ENCODE measurements at places on chromosomes 2 and 18.

GRCh38 chr18:31241900-31242409 is 76.0 kb upstream of the DSG1 start:
- no peak for DNase-seq

DNA sequence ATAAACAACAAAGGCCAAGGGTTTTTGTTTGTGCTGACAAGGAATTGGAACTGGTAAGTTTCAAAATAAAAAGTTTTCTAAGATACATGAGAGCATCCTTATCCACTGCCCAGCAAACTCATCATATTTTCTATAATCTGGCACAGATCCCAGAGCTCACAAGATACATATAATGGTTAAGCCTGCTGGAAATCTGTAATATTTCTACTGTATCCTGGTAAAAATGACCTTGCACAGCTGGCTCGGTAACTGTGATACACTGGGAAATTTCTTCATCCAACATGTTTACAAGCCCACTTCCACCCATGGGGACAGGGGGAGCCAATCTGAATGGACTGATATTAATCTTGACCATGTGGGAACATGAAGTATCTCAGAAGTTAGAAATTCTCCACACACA is 425.4 kb upstream of the MMADHC start:
- no peak for DNase-seq

DNA sequence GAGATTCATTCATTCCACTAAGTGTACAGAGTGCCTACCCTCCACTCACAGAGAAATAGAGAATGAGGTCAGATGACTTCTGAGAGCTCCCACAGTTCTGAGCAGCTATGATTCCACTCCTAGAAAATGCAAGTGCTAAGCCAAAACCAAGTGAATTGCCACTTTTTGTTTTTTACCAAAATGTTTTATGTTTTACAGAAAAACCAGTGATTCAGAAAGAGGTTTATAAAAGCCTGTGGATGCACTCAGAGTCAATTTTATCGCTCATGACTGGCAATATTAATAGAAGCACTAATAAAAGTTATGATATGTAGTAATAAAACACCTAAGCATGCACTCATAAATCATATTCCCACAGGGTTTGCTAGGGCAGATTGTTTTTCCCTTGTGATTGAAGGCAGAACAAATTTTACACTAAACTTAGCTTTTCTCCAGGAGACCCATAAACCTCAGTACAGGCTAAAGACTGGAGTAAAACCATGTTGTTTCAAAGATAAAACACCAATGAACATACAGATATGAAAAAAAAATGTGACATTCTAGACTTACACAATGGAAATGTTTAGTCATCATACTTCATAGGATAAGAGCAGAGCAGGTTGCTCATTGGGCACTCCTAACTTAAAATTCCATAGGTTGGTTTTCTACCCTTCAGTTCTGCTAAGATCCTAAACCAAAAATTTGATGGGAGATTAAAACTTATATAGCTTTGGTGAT is 67.5 kb downstream of the PDK1 start:
- no peak for DNase-seq

- DNase-seq: no peak
Observed at GRCh38 chr2:195594248-195594647, 62.8 kb upstream of the SLC39A10 start.

DNA sequence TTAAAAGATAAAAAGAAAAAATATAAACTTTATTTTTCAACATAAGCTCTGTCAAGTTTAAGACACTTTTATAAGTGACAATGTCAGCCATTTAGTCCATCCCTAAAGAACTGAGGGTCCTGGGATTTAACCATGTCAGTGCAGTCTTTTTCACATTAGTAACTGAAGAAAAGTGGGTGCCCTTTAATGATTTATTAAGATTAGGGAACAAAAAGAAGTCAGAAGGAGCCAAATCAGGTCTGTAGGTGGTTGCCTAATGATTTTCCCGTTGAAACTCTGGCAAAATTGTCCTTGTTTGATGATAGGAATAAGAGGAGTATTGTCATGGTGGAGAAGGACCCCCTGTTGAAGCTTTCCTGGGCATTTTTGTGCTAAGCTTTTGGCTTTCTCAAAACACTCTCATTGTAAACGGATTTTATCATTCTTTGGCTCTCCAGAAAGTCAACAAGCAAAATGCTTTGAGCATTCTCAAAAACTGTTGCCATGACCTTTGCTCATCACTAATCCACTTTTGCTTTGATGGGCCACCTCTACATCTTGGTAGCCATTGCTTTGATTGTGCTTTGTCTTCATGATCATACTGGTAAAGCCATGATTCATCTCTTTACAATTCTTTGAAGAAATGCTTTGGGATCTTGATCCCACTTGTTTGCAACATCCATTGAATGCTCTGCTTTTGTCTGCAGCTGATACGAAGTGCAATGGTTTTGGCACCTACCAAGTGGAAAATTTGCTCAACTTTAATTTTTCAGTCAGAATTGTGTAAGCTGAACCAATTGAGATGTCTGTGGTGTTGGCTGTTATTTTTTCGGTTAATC is 22.0 kb downstream of the TSPYL6 start:
- no peak for DNase-seq

GRCh38 chr2:101759162-101759561 is 61.7 kb downstream of the MAP4K4 start:
- DNase-seq: no peak

- DNase-seq: no peak
Observed at GRCh38 chr2:29187926-29188325, 72.7 kb downstream of the CLIP4 start.

DNA sequence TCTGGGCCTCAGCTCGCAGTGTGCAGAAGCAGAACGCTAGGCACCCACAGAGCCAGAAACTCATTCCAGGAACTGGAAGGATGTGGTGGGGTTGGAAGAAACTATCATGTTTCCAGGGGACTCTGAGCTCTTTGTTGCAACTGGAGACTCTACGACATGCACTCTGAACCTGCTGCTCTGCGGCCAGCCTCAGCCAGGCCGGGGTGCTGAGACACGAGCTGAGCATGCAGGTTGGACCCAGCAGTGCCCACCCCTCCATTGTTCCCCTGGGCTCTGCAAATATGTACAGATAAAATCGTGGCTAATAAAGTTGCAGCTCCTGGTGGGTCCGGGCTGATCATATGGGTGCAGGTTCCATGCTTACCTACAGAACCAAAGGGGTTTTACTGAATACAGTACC is 37.6 kb upstream of the ARL4C start:
- no peak for DNase-seq

DNA sequence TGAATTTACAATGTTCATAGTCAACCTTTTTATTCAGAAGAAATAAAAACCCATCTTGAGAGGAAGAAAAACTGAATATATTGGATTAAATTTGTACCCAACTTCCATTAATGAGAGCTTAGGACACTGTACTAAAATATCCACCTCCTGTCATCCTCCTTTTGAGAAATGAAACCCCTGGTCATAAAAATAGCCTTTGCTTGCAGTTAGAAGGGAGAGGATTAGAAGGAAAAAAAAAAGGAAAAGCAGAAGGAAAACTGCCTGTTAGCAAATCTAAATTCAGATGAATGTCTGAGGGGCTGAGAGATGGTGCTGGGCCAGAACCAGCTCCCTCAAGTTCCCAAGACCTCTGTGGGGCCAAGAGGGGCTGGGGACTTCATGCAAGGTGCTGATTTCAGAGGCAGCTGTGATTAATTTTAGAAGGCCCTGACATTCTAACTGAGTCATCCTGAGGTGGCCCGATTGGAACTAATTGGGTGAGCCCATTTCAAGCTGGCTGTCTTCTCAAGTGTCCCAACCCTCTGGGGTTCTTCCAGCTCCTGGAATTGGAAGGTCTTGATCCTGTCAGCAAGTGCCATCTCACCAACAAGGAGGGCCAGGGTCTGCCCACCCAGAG is 38.4 kb upstream of the BIN1 start:
- DNase-seq: no peak

DNA sequence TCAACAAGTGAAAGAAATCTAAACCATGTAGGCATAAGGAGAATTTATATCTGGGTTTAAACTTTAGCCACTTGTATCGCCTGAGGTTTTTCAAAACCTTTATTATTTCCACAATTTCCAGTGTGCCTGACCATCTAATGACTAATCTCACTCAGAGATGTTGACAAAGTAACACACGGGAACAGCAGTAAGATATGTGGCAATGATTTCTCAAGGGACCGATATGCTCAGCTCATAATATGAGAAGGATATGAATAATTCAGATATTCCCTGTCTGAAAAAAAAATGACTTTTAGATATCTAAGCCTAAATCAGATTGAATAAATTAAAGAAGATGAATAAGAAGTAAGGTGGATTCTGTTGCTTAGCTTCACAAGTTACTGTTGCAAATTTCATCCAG is 43.5 kb downstream of the TMEM163 start:
- no peak for DNase-seq

DNA sequence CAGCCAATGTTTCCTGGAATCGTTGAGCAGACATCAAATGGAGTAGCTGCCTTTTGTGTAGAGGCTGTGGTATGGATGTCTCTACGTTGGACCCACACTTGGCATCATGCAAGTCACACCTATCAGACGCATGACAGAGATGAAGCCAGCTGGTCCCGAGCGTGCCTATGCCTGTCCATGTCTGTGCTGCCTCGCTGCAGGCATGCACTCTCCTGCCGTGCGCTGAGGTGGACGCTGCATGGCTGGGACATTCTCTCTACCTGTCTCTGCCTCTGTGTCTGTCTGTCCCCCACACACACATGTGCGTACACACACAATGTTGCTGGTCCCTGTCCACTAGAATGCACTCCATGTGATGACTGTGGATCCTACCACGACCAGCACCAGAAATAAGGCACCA is 514.2 kb upstream of the MYT1L start:
- no peak for DNase-seq

DNA sequence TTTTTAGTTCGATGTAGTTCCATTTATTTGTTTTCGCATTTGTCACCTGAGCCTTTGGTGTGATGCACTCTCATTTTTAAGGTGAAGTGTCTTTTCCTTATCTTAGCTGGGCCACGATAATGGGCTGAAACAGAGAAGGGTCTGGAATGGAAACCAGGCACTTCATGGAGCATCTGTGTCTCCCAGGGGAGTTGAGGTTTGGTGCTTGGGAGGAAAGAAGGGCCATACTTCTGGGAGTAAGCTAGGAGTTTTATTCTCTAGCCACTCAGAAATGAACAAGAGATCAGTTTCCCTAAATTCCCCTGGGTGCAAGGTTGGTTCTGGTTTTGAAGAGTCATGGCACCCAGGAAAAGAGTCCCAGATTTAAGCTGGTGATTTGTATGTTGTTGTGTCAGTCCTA is 179.4 kb upstream of the CXCR4 start:
- DNase-seq: no peak

GRCh38 chr2:235270291-235270690 is 223.6 kb upstream of the AGAP1 start:
- DNase-seq: no peak

GRCh38 chr2:64943387-64944150 is 45.6 kb upstream of the SLC1A4 start:
- no peak for DNase-seq

- DNase-seq: no peak
Observed at GRCh38 chr2:1787755-1788477, 43.6 kb upstream of the PXDN start.

- DNase-seq: no peak
Observed at GRCh38 chr2:233085037-233085838, 25.1 kb downstream of the INPP5D start.
